ENCODE measurements at places on chromosomes 2 and 18.

DNA sequence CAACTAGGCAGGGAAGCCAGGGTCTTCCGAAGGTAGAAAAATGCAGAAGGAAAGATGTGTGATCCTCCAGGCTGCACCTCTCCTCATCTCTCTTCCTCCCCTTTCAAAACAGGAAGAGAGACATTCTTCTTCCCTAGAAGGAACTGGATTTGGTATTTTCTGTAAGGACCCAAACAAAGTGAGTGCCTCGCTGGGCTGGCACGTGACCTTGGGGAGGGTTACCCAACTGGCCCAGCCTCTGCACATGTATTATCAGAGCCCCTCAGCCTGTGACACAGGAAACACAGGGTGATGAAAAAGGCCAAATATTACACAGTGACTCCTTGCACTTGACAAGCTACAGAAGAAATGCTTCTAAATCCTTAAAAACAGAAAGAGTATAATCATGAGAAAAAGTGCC lies 2.3 kb downstream of the HJURP start:
- peak; percentile 65 for DNase-seq

GRCh38 chr2:120822933-120823332 lies 87.3 kb downstream of the GLI2 start:
- DNase-seq: no peak

GRCh38 chr2:220046507-220046906 lies 419.1 kb downstream of the SLC4A3 start:
- no peak for DNase-seq

- no peak for DNase-seq
Measured at GRCh38 chr2:8587920-8588830, 93.7 kb upstream of the ID2 start.

- no peak for DNase-seq
Measured at GRCh38 chr18:13005289-13005688, 14.1 kb downstream of the CEP192 start.

GRCh38 chr18:25350489-25351251 lies 1.3 kb downstream of the ZNF521 start:
- DNase-seq: peak; percentile 75

- no peak for DNase-seq
Measured at GRCh38 chr2:67733517-67733916, 329.3 kb downstream of the C1D start.

GRCh38 chr2:207632575-207633493 lies 7.6 kb upstream of the METTL21A start:
- peak; percentile 8 for DNase-seq

DNA sequence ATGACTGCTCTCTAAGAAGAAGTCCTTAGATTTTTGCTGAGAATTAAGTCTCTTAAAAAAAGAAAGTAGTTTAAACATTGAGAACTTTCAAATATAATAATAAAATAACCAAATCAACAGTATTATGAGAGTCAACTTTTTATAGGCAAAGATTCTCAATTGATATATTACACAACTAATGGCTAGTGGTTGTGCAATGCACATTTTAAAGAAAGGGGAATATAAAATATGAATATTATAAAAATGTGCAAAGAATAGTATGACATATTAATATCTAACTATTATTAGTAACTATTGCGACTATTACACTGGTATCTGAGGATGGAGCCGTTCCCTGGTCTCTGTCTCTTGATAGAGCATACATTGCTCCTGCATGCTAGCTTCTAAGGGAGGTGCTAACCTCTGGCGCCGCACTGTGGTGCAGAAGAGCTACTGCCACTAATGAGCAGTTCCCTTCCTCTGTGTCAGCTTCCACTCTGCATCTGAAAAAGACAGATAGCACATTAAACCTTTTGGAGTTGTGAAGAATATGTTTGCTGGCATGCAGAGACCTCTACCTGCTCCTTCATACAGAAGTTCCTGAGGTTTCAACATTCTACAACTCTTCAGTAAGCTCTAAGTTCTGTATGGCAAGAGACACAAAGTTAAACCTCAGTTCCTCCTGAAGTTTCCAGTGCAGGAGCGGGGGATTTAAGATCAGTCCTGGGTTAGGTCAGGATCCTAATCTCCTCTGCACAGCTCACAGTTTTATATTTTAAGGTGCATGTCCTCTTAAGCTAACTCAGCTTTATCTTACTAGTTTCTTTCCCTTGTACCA lies 3.5 kb upstream of the SLC9A2 start:
- DNase-seq: peak; percentile 67

GRCh38 chr18:48132797-48133655 lies 202.6 kb upstream of the SMAD2 start:
- DNase-seq: no peak

DNA sequence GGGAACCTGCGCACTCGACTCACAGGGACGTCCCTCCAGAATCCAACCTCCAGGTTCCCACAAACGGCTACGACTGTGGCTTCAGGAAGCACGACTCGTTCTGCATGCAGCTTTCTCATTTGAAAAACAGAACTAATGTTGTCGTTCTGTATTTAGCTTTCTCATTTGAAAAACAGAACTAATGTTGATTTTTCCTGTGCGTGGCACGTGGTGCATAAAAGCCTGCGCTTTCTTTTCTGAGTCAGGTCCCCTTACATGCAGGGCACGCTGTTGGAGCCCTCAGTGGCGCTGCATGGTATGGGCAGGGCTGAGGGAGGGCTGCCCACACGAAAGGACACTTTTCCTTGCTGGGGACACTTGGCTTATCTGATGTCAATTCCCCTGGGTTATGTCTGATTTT lies 124.3 kb downstream of the TMEM18 start:
- no peak for DNase-seq

DNA sequence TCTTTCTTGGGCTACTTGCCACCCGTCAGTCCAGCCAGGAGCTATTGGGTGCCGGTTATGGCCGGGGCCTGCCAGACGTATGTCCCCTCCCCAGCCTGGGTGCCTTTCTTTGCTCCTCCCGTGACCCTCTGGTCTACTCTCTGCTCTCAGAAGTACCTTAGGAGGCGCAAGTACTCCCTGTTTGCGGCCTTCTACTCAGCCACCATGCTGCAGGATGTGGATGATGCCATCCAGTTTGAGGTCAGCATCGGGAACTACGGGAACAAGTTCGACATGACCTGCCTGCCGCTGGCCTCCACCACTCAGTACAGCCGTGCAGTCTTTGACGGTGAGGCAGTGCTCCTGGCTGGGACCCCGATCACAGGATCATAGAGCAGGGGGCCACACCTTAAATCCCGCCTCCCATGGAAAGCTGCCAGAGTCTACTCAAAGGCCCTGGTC lies 99.5 kb downstream of the DYSF start:
- no peak for DNase-seq

DNA sequence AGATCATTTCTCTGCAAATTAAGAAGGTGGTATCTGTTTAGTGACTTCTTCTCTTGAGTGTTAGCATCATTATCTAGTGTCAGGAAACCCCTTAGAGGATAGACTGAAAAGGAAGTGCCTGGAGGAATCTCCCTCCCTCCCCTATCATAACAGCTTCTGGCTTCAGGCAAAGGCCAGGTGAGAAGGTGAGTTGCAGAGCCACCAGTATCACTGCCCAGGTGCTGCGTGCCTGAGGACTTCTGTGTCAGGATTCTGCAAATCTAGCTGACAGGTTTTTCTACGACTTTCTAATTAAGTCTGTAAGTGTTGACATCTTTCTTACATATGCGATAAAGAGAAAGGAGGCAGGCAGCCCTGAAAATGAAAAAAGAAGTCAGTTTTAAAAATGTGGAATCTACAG lies 111.9 kb downstream of the CCDC85A start:
- DNase-seq: no peak

- DNase-seq: peak; percentile 86
Measured at GRCh38 chr2:119290859-119291587, 67.4 kb downstream of the STEAP3 start.

GRCh38 chr2:105691947-105692390 lies 52.7 kb upstream of the NCK2 start:
- DNase-seq: no peak

- no peak for DNase-seq
Measured at GRCh38 chr2:120691410-120691809, 44.3 kb upstream of the GLI2 start.

DNA sequence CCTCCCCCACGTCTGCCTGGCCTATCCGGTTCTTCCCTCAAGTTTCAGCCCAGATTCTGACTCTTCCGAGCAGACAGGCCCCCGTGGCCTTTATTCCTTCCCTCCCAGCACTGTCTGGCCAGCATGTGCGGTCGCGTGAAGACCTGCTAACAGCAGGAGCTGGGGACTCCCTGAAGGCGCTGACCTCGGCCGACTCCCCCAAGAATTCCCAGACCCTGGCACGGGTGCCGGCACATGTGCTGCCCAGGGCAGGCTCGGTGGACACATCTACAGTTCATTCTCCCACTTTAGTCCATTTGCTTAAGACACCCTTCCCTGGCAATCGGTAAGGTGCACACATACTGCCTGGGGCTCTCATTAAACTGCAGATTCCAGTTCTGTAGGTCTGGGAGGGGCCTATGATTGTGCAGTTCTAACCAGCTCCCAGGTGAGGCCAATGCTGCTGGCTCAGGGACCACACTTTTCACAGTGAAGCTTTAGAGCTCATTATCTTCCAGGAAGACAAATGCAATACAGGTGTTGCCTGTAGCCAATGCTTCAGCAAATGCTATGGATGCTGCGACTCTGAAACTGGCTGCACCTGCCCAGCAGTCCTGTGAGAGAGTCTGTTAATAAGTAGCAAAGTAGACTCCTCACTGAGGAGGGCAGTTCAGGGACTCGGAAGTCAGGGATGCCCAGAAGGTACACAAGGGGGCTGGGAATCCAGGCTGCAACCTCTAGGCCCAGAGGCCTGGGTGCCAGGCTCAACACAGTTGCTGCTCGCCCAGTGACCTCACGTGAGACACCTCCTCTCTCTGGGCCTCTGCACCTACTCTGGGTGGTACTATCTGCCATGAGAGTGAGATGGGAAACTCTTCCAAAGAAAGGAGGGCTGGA lies 45.4 kb upstream of the TAF1B start:
- DNase-seq: no peak

DNA sequence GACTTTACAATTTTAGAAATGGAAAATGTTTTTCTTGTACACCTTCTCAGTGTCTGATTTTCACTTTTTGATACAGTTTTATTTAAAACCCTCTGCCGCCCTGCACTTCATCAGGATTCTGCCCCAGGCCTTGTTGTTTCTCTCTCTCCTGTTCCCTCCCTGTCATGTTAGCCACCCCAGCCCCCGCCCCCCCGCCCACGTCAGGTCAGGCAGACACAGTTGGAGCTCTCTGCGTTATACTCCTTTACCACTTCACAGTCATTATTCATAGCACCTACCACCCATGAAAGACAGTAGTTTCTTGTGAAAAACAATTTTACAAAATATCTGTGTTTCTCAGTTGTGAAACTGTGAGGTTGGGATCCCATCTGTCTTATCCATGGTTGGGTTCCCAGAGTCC lies 21.5 kb downstream of the ADNP2 start:
- DNase-seq: no peak

DNA sequence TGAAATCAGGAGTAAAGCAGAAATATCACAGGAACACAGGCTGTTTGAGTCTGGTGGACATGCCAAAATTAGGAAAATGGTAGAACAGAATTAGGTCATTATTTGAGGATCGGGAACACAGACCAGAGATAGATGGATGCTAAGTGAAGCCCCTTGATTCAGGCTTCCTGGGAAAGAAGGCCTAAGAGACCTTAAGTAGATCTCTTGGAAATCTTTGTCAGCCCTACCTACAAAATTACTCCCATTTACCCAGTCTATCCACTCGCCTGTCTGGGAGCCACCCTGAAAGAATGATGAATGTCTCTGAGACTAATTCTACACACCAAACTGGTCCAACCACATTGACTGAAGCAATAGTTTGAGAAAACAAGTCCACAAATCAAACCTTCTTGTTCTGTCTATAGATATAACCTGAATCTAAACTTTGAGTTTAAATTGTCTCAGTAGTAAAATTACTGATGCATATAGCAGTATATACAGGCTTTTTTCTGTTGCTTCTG lies 36.6 kb upstream of the TANK start:
- no peak for DNase-seq

GRCh38 chr2:79723830-79724229 lies 211.0 kb downstream of the CTNNA2 start:
- no peak for DNase-seq

DNA sequence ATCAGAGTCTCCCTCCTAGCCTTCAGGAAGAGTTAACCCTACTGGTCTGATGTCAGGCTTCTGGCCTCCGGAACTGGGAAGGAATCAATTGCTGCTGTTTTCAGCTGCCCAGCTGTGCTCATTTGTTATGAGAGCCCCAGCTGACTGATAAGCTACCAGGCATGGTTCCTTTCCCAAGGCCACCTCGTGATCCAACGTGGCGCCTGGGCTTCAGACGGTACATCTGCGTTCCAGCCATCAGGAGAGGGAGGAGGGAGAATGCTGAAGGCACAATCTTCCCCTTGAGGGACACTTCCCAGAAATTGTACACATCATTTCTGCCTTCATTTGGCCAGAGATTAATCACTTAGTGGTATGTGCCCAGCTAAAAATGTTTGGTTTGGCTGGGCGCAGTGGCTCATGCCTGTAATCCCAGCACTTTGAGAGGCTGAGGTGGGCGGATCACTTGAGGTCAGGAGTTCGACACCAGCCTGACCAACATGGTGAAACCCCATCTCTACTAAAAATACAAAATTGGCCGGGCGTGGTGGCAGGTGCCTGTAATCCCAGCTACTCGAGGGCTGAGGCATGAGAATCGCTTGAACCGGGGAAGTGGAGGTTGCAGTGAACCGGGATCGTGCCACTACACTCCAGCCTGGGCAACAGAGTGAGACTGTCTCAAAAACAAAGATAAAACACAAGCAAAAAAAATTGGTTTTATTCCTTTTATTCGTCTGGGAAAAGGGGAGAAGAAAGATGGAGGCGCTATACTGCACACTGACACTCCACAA lies 10.5 kb upstream of the ARMC9 start:
- DNase-seq: no peak

- DNase-seq: no peak
Measured at GRCh38 chr2:216888081-216888480, 28.2 kb upstream of the TNP1 start.

- DNase-seq: no peak
Measured at GRCh38 chr2:124530203-124530602, 505.1 kb downstream of the CNTNAP5 start.

GRCh38 chr2:157880927-157881326 lies 4.8 kb upstream of the ACVR1 start:
- DNase-seq: no peak

Measured in erythroblast (primary cell).